Gastrocnemius medialis (tissue), 4 donors: ENCODE measurements at places on chromosomes 7 and 10. TPM values are rescaled to one million over a fixed set of nuclear protein-coding genes. Genes with fewer than 3 reads are reported as not detected.

GRCh38 chr7:114856625-114857024, 65.3 kb upstream of the MDFIC start:
- H3K4me3 ChIP-seq = no peak overlapping the region
- H3K27me3 ChIP-seq = no peaks in the 10 kb centered on the region
- H3K36me3 ChIP-seq = no peaks in the 10 kb centered on the region
- no peak for DNase-seq

DNA sequence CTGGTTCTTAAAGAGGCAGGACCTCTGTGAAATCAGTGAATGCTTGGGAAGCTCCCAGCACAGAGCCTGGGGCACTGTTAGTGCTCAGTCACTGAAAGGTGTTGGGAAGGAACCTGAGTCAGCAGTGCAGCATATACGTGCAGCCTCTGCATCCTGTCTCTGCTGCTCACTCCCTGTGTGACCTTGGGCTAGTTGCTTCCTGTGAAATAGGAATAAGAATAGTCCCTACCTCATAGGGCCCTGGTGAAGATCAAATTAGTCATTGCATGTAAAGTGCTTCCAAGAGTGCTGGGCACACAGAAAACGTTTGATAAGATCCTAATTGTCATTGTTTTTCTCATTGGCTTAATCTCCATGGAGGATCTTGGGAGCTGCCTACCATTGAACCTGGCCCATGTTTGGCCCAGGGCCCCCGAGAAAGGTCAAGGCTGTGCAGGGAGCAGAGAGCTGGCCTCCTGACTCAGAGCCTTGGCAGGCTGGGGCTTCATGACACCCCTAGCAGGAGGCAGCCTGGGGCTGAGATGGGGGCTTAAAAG, 73.3 kb upstream of the COL13A1 start:
- no peaks in the 10 kb centered on the region for H3K36me3 ChIP-seq
- H3K4me1 ChIP-seq = peaks cover 43% of the 10 kb centered on the region
- no peak overlapping the region for H3K4me3 ChIP-seq
- H3K27ac ChIP-seq = no peak overlapping the region
- no peaks in the 10 kb centered on the region for H3K27me3 ChIP-seq
- no peak for DNase-seq

DNA sequence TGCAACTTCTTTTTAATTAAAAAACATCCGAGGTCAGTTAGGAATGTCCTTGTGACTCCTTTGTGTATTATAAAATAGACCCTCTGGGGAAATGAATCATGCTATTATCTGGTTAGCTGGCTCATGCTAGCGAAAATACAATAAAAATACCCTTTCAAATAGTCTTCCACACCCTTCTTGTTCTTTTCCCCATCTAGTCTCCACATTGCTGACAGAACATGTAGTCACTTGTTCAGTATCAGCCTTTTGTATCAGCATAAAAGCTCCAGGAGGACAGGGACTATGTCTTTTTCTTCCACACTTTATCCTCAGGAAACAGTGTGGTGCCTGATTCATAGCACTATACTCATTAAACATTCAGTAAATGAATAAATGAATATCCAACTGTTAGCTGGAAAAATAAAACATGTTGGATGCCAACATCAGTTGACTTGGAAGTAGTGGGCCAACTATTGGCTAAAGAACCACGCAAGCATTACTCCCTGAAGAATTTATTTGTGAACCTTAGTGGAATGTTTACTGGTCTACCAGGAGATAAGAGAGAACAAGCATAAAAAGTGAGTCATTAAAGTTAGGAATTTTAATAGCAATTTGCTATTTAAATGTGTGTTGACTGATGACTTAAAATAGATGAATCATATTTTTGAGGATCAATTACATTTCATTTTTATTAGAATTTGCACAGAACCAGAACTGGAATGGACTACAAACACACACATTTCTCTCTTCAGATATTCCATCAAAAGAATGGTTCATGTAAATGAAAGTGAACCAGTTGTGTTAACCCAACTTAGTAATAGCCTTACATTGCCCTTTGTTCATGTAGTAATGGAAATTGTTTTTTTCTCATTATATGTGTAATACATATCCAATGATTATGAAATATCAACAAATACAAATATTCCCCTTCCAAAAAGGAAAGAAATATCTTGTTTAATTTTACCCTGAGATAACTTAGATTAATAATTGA, 129.6 kb downstream of the DKK1 start:
- H3K27me3 ChIP-seq = no peaks in the 10 kb centered on the region
- H3K4me1 ChIP-seq = no peaks in the 10 kb centered on the region
- no peaks in the 10 kb centered on the region for H3K36me3 ChIP-seq
- no peak for DNase-seq

- no peak overlapping the region for H3K4me3 ChIP-seq
- no peaks in the 10 kb centered on the region for H3K4me1 ChIP-seq
- H3K27me3 ChIP-seq = no peaks in the 10 kb centered on the region
- DNase-seq = no peak
Measured at GRCh38 chr10:11425676-11426075, 185.8 kb downstream of the USP6NL start.

GRCh38 chr7:130814778-130815335, 80.8 kb upstream of the KLF14 start:
- no peaks in the 10 kb centered on the region for H3K4me1 ChIP-seq
- no peaks in the 10 kb centered on the region for H3K36me3 ChIP-seq
- H3K27ac ChIP-seq = no peak overlapping the region
- no peak overlapping the region for H3K4me3 ChIP-seq

GRCh38 chr10:2899246-2899951, 167.9 kb upstream of the PFKP start:
- H3K4me3 ChIP-seq = no peak overlapping the region
- no peak overlapping the region for H3K27ac ChIP-seq
- H3K4me1 ChIP-seq = no peaks in the 10 kb centered on the region
- no peaks in the 10 kb centered on the region for H3K27me3 ChIP-seq
- no peak for DNase-seq

DNA sequence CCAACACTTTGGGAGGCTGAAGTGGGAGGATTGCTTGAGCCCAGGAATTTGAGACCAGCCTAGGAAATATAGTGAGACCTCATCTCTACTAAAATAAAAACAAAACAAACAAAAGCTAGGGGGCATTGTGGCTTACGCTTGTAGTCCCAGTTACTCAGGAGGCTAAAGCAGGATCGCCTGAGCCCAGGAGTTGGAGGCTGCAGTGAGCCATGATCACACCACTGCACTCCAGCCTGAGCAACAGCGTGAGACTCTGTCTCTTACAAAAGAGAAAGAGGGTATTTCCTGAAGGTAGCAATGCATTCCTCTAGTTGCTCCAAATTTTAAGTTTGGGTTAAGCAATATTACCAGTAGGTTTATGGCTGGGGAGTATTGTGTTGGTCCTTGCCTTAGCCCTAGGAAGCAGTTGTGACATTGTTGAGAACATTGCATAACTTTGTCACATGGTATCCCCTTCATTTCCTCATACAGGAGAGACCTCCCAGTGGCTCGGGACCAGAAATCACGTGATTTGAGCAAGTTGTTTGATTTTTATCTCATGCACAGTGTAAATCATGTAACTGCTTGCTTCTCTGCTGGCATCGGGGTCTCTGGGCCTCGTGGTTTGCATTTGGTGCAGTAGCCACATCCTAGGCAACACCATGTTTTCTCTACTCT, 23.3 kb upstream of the SMARCD3 start:
- peak; percentile 65 for DNase-seq
- peak overlapping the region; percentile 37 for H3K27ac ChIP-seq
- no peaks in the 10 kb centered on the region for H3K27me3 ChIP-seq
- no peaks in the 10 kb centered on the region for H3K4me1 ChIP-seq
- H3K4me3 ChIP-seq = no peak overlapping the region

GRCh38 chr7:87370660-87371180, 25.3 kb downstream of the CROT start:
- DNase-seq = no peak
- H3K27me3 ChIP-seq = no peaks in the 10 kb centered on the region
- no peak overlapping the region for H3K27ac ChIP-seq
- no peak overlapping the region for H3K4me3 ChIP-seq

DNA sequence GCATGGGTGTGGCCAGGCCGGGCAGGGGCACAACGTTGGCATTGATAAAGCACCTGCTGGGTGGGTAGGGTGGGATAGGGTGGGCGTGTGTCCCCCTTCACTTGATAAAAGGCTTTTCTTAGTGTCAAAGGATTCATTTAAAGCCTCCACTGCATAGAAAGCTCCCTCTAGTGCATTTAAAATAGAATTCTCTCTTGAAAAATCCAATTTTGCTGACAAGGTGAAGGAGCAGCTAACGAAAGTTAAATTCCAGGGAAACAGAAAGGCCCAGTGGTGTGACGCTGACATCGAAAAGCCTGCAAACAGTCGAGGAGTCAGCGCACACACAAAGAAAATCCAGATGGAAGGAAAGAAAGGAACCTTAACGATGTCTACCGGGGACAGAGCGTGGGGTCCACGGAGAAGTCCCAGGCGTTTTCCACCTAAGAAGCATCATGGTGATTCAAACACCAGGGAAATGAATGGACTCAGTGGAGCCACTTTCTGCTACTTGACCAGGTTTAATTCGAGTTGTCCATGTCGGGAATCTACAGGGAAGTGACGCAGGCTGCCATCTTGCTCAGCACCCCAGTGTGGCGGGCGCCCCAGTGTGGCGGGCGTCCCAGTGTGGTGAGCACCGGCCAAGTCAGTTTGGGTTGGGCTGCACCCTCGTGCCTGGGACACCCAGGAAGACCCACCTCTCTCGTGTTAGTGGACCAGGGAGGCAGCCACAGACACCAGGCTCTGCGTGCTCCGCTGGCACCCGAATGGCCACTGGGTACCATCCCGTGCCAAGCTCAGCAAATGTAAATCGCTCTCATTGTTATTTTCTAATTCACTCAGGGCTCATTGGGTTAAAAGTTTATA, 217.8 kb downstream of the DNAJB6 start:
- H3K4me1 ChIP-seq = no peaks in the 10 kb centered on the region
- H3K27ac ChIP-seq = no peak overlapping the region
- DNase-seq = no peak
- no peak overlapping the region for H3K4me3 ChIP-seq

- no peaks in the 10 kb centered on the region for H3K27me3 ChIP-seq
- H3K4me3 ChIP-seq = no peak overlapping the region
- DNase-seq = no peak
- no peaks in the 10 kb centered on the region for H3K4me1 ChIP-seq
- no peaks in the 10 kb centered on the region for H3K36me3 ChIP-seq
- no peak overlapping the region for H3K27ac ChIP-seq
Measured at GRCh38 chr10:27068217-27068891, 31.9 kb downstream of the ANKRD26 start.

- H3K27ac ChIP-seq = peak overlapping the region; percentile 81
- H3K27me3 ChIP-seq = no peaks in the 10 kb centered on the region
- no peak overlapping the region for H3K4me3 ChIP-seq
- DNase-seq = no peak
- H3K4me1 ChIP-seq = peaks cover 60% of the 10 kb centered on the region
- H3K36me3 ChIP-seq = no peaks in the 10 kb centered on the region
Measured at GRCh38 chr10:119371704-119372663, 164.6 kb downstream of the GRK5 start.

GRCh38 chr10:67667035-67667425, 29.0 kb downstream of the CTNNA3 start:
- no peaks in the 10 kb centered on the region for H3K36me3 ChIP-seq
- H3K27ac ChIP-seq = peak overlapping the region; percentile 82
- H3K27me3 ChIP-seq = no peaks in the 10 kb centered on the region
- no peak for DNase-seq

TUBB8 gene
- total RNA-seq = not detected

ALOX5 gene
- total RNA-seq = 4.0 TPM

ZNF853 gene
- total RNA-seq = 14.1 TPM

SEC24C gene
- 90.5 TPM for total RNA-seq

EXOSC1 gene
- total RNA-seq = 18.6 TPM

UFSP1 gene
- total RNA-seq = 3.5 TPM
